ENCODE measurements at places on chromosomes 4 and X.

- DNase-seq: peak; percentile 10
Observed at GRCh38 chr4:171954650-171955049, 141.4 kb downstream of the GALNTL6 start.

DNA sequence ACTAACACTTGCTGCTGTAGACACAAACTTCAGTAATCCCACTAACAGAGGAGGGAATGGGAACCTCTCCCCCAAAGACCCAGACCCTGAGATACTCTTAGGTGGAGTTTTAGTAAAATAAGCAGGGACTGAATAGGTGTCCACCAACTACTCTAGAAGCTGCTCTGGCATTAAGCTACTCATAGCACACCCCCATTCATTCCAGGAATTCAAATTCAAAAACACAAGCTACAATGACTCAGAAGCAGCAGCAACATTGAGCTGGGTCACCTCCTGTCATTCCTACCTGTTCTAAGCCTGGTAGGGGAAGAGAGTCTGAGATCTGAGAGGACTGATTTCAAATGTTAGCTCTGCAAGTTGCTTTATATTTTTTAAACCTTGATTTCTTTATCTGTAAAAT is 135.4 kb upstream of the FRMPD4 start:
- no peak for DNase-seq

DNA sequence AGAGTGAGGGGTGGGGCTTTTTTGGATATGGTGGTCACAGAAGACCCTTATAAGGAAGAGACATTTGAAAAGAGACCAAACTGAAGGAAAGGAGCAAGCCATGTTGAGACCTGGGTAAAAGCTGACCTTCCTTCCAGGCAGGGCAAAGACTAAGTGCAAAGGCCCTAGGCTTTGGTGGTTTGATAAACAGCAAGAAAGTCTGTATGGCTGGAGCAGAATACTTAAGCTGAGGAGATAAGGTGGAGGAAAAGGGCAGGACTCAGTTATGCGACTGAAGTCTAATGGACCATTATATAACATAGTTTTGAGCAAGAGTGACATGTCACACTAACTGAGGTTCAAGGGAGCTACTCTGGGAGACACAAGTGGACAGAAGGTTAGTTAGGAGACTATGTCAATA is 20.0 kb downstream of the SH3RF1 start:
- DNase-seq: no peak

GRCh38 chr4:151219948-151220347 is 57.0 kb upstream of the PRSS48 start:
- DNase-seq: no peak

DNA sequence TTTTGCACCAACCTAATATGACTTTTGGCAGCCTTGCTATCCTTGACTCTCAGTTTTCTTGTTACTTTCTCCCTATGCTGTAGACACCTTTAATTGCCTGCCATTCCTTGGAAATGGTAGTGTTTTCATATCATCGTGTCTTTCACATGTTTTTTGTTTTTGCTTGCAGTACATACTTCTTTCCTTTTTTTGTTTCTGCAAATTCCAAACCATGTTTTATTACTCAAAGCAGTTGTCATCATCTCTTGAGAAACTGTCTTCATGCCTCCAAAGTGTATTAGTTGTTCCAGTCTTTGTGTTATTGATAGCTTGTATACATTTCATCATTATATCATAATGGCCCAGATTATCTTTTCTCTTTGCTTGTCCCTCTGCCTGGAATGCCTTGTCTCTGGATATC is 57.1 kb downstream of the PDLIM5 start:
- no peak for DNase-seq

DNA sequence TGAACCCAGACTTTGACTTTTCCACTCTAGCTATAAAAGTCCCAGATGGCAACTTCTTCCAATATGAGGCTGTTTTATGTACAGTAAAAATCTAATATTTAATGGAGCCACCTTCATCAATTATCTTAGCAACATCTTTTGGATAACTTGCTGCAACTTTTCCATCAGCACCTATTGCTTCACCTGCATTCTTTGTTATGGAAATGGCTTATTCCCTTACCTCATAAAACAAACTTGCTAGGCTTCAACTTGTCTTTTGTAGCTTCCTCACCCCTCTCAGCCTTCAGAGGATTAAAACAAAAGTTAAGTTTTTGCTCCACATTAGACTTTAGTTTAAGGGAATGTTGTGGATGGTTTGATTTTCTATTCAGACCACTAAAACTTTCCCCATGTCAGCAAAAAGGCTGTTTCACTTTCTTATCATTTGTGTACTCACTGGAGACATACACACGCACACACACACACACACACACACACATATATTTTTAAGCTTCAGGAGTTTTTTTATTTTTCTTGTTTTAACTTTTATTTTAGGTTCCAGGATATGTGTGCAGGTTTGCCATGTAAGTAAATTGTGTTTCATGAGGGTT is 1296.1 kb upstream of the PABPC4L start:
- no peak for DNase-seq

DNA sequence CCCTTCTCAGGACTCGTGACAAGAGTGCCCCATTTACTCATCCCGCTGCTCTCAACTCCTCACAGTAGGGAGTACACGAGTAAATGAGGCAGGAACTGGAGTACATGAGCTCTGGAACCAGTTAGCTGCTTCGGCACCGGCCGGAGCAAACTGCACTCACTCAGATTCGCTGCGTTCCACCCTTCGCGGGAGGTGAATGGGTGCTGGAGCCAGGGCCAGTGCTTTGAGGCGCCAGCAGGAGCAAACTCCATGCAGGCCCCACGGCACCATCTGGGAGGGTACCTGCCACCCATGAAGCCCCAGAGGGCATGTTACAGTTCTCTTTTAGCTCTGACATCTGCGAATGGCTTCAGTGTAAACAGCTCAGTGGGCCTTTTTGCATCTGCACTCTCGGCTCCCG is 315.5 kb upstream of the GK2 start:
- no peak for DNase-seq

GRCh38 chr4:73734530-73735001 is 5.8 kb upstream of the CXCL8 start:
- no peak for DNase-seq

DNA sequence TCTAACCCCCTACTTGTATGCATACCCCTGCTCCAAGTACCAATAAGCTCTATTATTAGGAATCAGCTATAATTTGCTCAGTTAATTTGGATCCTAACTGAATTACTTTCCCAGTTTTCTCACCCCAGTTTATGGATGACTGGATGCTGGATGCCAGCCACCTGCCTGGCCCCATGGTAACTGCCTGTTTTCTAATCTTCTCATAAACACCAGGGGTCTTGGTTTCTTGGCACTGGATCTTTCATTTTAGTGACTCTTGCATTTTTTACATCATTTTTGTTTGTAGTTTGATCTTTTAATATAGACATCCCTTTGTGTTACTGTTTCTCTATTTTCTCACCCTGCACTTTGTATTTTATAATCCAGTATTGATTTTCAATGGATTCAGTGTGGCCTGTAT is 246.8 kb downstream of the ADGRL3 start:
- no peak for DNase-seq

DNA sequence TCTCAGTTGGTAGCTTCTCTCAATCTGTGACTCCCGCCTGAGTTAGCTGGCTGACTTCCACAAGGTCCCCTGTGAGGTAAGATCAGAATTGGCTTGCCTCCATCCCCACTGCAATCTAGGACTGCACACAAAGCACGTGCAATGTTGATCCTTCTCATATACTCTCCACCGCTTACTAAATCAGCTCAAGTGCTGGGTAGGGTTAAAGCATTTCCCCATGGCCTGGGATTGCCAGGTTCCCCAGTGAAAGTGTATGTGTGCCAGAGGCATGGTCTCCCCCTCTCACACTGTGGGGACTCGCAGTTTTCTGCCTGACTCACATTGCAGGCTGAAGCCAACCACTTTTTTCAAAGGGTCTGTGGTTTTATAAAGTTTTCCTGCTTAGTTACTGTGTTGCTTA is 886.9 kb downstream of the FAM133A start:
- no peak for DNase-seq

GRCh38 chr4:14125375-14126129 is 498.0 kb upstream of the BOD1L1 start:
- no peak for DNase-seq

DNA sequence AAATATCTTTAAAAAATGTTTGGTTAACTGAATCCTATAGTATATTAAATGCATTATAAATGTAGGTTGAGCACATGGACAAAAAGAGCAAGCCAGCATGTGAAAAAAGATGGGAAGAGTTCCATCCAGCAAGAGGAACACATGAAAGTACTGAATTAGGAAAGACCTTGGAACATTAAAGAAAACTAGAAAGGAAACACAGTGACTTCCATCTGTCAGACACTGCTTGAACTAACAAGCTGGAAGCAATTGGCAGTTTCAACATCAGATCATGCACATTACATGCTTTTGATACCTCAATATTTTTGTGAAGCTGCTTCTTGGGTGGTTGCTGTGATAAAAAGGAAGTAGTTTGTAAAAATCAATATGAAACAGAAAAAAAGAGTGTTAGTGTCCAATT is 626.8 kb upstream of the GNPDA2 start:
- no peak for DNase-seq

GRCh38 chr4:48022192-48022799 is 5.7 kb downstream of the NIPAL1 start:
- DNase-seq: no peak
